ENCODE measurements at places on chromosomes 4 and X.

GRCh38 chr4:91472046-91472445 lies 831.7 kb upstream of the GRID2 start:
- DNase-seq, result no peak

- DNase-seq, result no peak
These were observed 31.7 kb downstream of the CCNG2 start for GRCh38 chr4:77188498-77189220.

- DNase-seq, result no peak
These were observed 39.4 kb downstream of the NOCT start for GRCh38 chr4:139054791-139055505.

GRCh38 chrX:153651540-153652079 lies 4.6 kb downstream of the DUSP9 start:
- peak; percentile 20 for DNase-seq

GRCh38 chr4:176558661-176559060 lies 234.1 kb downstream of the VEGFC start:
- no peak for DNase-seq

GRCh38 chrX:13103188-13103913 lies 58.9 kb upstream of the FAM9C start:
- DNase-seq, result no peak

- no peak for DNase-seq
These were observed 349.7 kb downstream of the ACTRT1 start for GRCh38 chrX:127702527-127702926.

GRCh38 chr4:147318586-147318985 lies 162.3 kb upstream of the EDNRA start:
- no peak for DNase-seq

- no peak for DNase-seq
These were observed 4.2 kb downstream of the TMSB4X start for GRCh38 chrX:12979026-12979607.

DNA sequence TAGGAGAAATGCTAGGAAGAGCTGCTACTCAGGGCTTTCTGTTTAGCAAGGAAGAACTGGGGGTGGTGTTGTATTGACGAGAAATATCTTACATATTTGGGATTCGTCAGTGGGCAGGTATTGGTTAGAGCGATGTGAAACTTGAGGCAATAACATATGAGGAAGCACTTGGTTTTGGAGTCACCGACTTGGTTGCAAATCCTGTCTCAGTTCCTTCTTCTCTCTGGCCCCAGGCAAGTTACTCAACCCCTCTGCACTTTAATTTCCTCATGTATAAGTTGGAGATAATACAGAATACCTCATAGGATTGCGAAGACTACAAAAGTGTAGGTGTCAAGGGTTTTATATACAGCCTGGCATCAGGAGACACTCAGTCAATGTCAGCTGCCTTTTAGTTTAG lies 34.1 kb downstream of the GPAT3 start:
- no peak for DNase-seq

DNA sequence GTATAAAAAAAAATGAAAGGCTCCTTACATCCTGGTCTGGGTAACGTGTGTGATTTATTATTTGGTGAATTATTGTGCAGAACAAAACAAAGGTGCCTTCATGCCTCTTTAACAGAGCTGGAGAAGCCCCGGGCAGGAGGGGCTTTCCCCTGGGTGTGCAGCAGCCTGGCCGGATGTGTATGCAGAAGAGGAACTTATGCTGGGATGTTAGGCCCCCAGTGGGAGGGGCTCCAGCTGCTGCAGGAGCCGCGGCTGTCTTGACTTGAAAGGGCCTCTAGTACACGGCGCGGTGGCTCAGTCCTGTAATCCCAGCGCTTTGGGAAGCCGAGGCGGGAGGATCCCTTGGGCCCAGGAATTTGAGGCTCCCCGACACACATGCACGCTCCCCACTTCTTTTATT lies 16.0 kb downstream of the CCNQ start:
- DNase-seq, result no peak

DNA sequence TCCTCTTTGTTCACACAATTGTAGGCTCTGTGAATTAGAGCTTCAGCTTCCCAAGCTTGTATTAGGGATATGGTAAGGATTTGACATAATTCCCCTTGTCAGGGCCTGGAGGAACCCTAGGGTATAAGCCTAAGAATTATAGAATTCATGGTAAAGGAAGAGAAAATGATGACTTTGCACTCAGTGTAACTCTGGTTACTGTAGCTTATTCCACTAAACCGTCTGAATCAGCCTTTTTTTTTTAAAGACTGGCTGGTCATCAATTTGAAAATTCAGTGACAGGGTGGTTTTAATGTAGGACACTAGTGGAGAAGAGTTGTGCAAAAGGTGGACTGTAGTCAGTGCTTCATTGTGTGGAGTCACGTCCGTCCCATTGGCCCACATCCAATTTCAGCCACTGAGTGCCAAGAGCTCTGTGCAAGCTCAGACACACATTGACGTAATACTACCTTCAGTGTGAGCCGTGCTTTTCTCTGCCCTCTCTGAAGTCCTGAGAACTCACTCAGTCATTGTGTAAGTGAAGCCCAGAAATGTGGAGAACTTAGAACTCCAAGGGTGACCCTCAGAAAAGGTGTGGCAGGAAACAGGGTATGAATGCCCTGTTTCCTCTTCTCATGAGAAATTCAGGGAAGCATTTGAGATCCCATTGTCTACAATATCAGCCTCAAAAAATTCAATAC lies 449.8 kb downstream of the C4orf33 start:
- DNase-seq, result peak; percentile 91

DNA sequence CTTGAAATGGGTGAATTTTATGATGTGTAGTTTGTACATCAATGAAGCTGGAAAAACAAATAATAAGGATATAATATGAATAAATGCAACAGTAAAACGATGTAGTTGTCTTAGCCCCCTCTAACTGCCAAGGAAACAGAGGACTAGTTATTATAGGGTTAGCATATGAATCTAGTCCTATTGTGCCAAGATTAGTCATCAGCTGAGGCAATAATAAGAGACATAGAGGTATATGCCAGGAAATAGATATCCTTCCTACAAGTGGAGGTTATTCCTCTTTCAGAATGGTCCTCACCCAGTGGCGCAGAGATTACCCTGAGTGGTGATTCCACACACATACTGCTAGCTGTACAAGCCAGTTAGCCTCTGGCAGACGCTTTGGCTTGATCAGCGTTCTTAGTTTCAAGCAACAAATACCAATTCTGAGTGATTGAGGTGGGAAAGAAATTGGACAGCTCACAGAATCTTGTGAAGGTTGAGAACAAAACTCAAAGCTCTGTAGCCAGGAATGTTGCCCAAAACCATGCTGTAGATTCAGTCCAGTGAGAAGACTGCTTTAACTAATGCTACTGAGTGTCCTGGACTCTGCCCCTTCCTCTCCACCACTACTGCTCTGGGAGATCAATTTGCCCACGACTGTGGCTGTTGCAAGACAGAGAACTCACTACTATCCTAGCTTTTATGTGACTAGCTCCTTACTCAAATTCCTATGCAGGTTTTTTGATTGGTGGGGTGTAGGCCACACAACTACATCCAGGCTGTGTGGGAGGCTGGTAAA lies 27.0 kb upstream of the ZNF280C start:
- no peak for DNase-seq

GRCh38 chrX:11212741-11213140 lies 80.5 kb upstream of the AMELX start:
- DNase-seq, result no peak

DNA sequence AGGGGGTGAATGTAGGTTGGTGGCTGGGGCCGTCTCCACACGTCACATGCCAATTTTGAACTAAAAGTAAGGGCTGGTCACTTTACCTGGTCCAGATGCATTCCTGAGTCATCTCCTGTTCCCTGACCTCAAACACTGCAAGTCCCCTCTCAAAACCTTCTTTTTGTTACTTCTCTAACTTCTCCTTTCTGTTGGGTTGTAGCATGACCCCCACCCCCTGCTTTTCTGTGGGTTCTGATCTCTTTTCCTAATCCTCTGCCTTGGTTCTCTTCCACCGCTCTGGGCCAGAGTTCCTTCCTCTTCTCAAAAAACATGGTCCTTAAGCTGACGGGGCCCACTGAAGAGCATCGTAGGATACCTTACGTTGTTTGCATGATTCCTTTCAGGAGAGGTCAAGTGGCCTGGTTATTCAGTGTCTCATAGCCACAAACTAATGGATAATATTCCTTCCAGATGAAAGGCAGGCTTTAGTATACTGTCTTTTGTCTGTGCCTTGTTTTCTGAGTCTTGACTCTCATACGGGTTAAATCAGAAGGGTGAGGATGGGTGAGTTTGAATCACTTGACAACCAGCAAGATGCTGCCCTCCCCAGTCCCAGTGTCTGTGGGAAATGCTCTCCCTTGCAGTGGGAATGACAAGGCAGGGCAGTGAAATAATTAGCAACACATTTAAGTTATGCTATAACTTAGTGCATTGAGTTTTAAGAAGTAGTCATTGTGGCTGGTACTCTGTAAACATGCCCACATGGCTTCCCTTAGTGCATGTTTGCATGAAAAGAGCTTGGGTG lies 15.1 kb downstream of the SMS start:
- DNase-seq, result no peak

- no peak for DNase-seq
These were observed 177.0 kb downstream of the CAMK2D start for GRCh38 chr4:113584407-113585150.

- no peak for DNase-seq
These were observed 45.8 kb upstream of the PITX2 start for GRCh38 chr4:110668463-110669235.

GRCh38 chr4:99949034-99949998 lies 759 bp downstream of the H2AZ1 start:
- peak; percentile 95 for DNase-seq

GRCh38 chr4:21596521-21596920 lies 352.1 kb downstream of the KCNIP4 start:
- DNase-seq, result no peak

- DNase-seq, result no peak
These were observed 37.3 kb downstream of the SAT1 start for GRCh38 chrX:23820235-23820782.

DNA sequence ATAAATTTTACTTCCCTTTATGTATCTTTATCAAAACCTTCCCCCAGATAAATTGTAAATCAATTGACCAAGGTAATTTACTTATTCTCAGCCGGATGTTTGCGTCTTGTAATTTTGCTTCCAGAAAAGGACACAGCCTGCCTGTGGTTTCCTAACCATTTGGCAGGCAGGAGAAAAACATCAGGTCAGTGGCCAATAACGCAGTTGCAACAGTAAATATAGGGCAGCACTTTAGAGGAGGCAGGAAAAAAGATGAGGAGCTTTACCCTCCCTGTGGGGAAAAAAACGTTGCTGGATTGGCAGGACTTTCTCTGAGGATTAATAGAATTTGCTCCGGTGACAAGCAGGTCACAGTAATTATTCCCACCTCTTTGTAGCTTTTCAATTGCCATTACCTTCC lies 2618.1 kb downstream of the ARAP2 start:
- no peak for DNase-seq

GRCh38 chr4:188430384-188430783 lies 291.1 kb downstream of the TRIML1 start:
- no peak for DNase-seq

DNA sequence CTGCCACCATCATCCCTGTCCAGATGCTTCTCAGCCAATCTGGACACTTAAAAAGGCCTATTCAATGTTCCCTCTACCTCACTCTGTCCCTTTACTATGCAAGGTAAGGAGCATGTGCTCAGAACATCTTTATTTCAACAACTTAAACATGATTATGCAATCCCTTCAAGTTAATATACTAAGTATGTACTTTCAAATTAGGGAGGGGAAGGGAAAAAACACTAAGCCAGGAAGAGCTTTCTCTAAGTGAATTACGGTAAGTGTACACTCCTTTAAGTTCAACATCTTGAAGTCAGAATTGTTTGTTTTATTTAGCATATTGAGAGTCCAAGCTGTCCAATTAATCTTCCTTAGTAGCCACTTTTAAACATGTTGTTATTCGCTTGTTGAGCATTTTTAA lies 14.1 kb downstream of the SLC10A7 start:
- no peak for DNase-seq

DNA sequence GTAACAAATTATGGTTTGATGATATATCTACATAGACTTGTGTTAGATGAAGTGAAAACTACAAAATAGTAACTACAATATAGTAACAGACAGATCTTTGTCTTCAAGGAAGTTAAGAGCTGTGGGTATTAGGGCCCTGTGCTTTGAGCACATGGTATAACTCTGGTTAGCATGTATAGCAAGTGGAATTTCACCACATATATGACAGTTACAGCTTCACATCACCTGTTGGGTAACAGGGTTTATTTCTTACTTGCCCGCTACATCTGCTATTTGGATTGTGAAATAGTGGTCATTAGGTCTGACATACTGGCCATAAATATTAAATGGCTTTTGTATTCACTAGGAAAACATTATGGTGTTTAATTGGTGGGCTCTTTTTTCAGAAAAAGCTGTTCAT lies 20.2 kb downstream of the OFD1 start:
- no peak for DNase-seq

- no peak for DNase-seq
These were observed 19.7 kb downstream of the SLAIN2 start for GRCh38 chr4:48361012-48361400.

GRCh38 chr4:166091146-166091545 lies 218.1 kb downstream of the TLL1 start:
- no peak for DNase-seq

DNA sequence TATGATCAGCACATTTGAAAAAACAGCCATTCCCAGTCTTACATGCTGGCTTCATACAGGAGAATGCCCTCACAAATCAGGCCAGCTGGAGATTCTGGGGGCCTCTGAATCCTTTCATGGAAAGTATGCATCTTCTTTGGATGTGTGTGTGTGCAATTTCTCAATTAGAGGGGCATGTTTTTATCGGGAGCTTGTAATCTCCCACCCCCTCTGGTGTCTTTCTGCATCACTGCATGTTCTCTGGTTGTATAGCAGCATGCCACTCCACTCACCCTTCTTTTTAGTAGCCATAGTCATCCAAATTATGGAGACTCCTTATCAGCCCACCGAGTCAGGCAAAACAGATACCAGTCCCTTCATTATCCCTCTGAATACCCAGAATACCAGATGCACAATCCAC lies 282.2 kb upstream of the SLIT2 start:
- no peak for DNase-seq

- DNase-seq, result no peak
These were observed 224.2 kb downstream of the RCHY1 start for GRCh38 chr4:75289914-75290582.

DNA sequence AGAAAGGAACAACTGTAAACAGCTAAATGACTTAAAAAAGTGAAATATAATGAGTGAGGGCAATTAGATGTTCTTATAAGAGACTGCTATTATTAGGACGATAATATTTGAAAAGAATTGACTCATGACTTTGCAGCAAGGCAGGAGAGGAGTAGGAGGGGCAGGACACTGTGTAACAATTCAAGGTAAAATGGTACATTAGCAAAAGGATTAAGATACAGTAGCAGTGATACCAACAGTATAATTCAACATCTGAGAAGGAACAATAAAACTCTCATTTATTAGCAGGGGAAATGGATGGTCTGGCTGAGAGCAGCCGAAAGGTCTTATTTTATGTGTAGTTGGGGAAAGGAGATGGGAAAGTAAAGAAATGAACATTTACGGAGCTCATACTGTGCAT lies 315.5 kb upstream of the BOD1L1 start:
- no peak for DNase-seq

- DNase-seq, result no peak
These were observed 5.6 kb downstream of the CETN2 start for GRCh38 chrX:152824841-152825374.

GRCh38 chr4:89316931-89317366 lies 9.3 kb upstream of the GPRIN3 start:
- no peak for DNase-seq

- no peak for DNase-seq
These were observed 23.9 kb upstream of the PRDM8 start for GRCh38 chr4:80173401-80173800.

All from sigmoid colon (tissue), 7 donors.